ENCODE measurements at places on chromosomes 3 and 15.

- no peak for DNase-seq
These were observed 24.2 kb upstream of the CA12 start for GRCh38 chr15:63405683-63406390.

DNA sequence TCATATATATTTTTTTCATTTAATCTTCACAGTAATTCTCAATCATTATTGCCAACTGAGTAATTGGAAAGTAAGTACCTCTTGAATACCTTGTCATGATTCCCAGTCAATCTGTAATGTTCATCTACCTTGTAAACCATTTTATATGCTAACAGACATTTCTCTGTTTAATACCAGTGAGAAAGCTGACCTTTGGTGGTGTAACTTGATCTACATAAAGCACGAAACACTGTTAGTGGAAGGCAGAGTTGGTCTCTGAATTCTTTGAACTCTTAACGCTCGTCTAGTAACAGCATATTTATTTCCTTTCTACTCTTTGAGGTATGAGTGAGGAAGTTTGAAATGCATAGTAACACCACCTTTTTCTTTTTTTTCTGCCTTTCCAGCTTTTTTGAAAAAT is 59.5 kb downstream of the SLC25A26 start:
- DNase-seq: no peak

GRCh38 chr3:14614862-14615261 is 36.7 kb upstream of the CCDC174 start:
- no peak for DNase-seq

DNA sequence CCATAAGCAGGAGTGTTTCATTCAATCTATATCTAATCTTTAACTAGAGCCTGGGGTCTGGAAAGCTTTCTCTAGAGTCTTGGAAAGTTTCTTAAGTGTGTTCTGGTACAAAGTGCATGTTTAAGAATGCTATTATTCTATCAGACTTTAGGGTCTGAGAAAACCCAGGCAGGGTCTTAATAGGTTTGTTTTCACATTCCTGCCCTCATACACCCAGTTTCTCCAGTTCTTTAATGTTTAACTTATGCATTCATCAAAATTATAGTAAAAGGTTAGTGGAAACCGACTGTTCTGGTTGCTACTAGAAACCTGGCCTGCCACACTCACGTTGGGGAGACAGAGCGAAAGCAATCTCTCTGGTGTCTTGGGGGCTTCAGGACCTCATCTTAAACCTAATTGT is 102.9 kb upstream of the WDR72 start:
- DNase-seq: no peak

DNA sequence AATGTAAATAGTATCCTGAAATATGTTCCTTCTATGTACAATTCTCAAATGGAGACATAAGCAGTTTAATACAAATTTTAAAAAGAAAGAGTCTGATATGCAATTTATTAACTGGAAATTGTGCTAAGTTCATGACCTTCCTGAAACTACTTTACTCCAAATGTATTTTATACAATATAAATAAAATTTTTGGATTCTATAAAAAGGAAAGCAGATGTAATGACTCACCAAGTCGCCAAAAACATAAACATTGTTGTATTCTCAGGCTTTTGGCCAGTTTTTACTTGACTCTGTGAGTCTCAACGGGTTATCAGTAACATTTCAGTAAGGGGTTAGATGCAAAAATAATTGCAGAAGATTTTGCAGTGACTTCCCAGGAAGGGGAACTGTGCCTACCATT is 948.2 kb downstream of the EPHA3 start:
- no peak for DNase-seq

- DNase-seq: peak; percentile 6
These were observed 124.9 kb upstream of the TLE3 start for GRCh38 chr15:70222606-70223005.

GRCh38 chr3:139561255-139561817 is 21.8 kb upstream of the RBP1 start:
- no peak for DNase-seq

All from dermis microvascular lymphatic vessel endothelial cell (primary cell).